ENCODE measurements at places on chromosomes 1 and 21. TPM values are rescaled to one million over a fixed set of nuclear protein-coding genes. Genes with fewer than 3 reads are reported as not detected.

The VN1R5 gene
- not detected for total RNA-seq

The AMY2A gene
- not detected for total RNA-seq

The DMBX1 gene
- total RNA-seq, result not detected

The DRAXIN gene
- under 0.01 TPM for total RNA-seq

The FCGR2B gene
- total RNA-seq, result not detected

The FAM163A gene
- total RNA-seq, result not detected

The SYF2 gene
- total RNA-seq, result 24.2 TPM

The BACE2 gene
- total RNA-seq, result 16.4 TPM

The ZP4 gene
- total RNA-seq, result not detected

The GJA9 gene
- total RNA-seq, result not detected

The C1QA gene
- not detected for total RNA-seq

The NDUFS2 gene
- 98.5 TPM for total RNA-seq

The OVAAL gene
- not detected for total RNA-seq

The CCDC27 gene
- total RNA-seq, result not detected

The SLC27A3 gene
- total RNA-seq, result 14.3 TPM

The RPAP2 gene
- total RNA-seq, result 6.2 TPM

The TMEM51 gene
- total RNA-seq, result 1.5 TPM

The ETNK2 gene
- 0.78 TPM for total RNA-seq

The HORMAD1 gene
- total RNA-seq, result not detected

The ASPM gene
- 39.3 TPM for total RNA-seq

All from subcutaneous preadipocyte (primary cell).